ENCODE measurements at places on chromosomes 3 and 15.
A peak's percentile ranks its signal among the peaks of the same experiment; 100 is the strongest.

GRCh38 chr15:93060336-93061248 is 28.4 kb downstream of the RGMA start:
- DNase-seq: no peak

DNA sequence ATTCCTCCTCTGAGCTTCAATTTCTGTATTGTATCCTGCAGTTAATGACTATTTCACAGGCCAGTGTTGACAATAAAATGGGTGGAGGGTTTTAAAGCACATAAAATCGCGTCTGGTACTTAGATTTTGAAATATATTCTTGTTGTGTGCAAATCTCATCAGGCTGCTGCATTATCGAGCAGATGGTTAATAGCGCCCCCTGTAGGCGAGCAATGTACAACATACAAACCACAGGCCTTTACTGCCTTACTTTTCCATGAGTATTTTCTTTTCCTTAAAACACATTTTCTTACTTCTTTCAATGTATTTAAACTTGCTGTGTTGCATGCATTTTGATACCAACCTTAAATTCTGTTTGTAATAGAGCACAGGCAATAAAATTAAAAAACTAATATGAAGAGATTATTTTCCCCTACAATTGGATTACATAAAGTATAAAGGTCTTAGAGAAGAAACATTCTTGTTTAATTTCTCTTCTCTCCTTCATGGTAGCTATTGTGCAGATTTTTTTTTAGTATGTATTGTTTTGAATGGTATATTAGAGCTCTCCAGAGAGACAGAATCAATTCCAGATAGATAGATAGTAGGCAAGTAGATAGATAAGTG is 608.4 kb downstream of the CADM2 start:
- DNase-seq: peak; percentile 21

DNA sequence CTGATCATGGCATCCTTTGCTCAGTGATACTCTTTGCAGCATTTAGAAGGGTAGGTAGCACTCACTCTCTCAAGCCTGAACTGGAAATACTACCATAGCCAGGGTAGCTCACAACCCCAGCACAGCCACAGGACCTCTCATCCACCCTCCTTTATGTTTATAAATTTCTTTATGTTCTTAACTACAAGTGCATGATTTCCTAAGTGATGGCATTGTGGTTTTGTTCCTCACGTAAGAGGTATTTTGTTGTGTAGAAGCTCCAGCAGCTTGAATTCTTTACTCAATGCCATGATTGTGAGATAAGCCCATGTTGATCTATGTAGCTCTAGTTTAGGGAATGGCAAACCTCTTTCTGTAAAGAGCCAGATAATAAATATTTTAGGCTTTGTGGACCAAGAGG is 7.9 kb upstream of the RTP3 start:
- DNase-seq: peak; percentile 34

- DNase-seq: no peak
These were observed 24.7 kb downstream of the EOGT start for GRCh38 chr3:68988740-68989139.

GRCh38 chr3:189947948-189948723 is 172.6 kb downstream of the P3H2 start:
- DNase-seq: peak; percentile 6

GRCh38 chr3:74787011-74787410 is 172.6 kb upstream of the CNTN3 start:
- no peak for DNase-seq

GRCh38 chr3:101780661-101781060 is 1.6 kb downstream of the NXPE3 start:
- DNase-seq: no peak

GRCh38 chr3:29903600-29903999 is 622.7 kb downstream of the RBMS3 start:
- no peak for DNase-seq
